ENCODE measurements at places on chromosomes 2 and 18.
A peak's percentile ranks its signal among the peaks of the same experiment; 100 is the strongest.

- DNase-seq: no peak
Measured at GRCh38 chr2:5885451-5886173, 193.4 kb downstream of the SOX11 start.

DNA sequence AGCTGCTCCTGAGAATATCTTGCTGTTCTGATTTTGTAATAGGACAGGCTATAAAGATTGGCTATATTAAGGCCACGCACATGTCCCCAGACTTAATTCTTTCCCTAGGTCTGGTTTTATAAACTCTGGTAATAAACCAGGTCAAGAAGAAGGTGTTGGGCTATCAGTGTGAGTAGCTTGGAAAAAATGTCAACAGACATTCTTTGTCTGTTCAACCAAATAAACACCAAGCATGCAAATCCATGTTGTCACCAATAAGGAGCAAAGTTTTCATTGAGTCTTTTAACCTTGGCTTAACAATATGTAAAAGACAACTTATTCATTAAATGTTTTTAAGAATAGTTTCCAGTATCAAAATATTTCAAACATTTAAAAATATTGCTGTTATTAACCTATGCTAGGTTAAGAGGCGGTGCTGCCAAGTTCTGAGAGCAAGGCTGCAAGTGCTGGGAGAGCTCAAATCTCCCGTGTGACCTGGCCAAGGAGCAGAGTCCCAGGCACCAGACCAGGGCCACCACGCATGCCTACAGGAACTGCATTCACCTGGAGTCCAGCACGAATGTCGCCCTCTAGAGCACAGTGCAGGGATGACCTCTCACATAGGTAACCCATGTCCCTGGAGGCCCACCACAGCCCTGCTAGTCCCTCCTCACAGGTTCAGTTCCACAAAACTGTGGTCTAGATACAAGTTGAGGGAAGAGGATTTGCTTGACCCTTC lies 120.5 kb upstream of the POU3F3 start:
- no peak for DNase-seq

DNA sequence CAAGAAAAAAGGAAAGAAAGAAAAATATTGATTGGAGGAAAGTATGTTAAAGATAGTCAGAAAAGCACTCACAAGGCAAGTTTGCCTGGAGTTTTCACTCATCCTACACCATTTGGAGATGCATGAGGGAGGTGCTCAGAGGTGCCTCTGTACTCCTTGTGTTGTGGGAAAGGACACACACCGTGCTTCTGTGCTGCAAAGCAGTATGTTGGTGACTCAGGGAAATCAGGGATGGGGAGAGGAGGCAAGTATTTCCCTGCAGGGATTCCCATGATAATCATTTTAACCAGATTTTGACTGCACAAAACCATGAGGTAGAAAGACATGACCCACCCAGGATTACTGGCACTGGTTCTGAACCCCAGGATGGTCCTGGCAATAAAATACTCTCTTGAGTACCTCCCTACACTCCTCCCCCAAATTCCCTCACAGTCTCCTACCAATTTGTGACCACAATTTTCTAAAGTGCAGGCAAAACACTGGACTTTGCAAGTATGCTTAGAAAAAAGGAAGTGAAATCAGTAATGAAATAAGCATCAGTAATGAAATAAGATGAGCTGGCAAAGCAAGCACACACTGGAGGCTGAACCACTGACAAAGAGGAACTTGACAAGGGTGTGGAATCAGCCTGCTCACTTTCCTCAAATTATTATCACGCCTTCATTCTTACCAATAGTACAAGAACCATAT lies 155.5 kb upstream of the ACVR2A start:
- no peak for DNase-seq

GRCh38 chr2:231634951-231635875 lies 42.5 kb downstream of the TEX44 start:
- DNase-seq: no peak

GRCh38 chr2:223363085-223363484 lies 239.1 kb downstream of the SCG2 start:
- no peak for DNase-seq

- peak; percentile 37 for DNase-seq
Measured at GRCh38 chr2:156538083-156538504, 101.9 kb downstream of the GPD2 start.

DNA sequence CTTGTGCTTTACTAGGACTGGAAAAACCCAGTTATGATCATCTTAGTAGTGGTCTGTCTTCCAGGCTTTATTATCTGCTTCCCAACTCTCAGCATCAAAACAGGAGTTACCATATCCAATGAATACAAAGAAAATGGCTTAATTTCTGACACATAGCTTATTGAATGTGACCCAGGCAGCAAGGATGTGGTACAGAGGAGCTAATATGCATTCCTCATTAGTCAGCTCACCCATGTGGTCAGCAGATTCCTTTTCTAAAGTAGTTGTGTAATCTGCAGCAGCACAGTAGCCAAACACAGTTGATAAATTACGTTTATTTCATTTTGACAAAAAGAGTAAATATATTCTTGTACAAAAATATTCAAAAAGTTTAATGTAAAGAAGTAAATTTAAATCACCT lies 43.6 kb downstream of the TSPYL6 start:
- peak; percentile 95 for DNase-seq

DNA sequence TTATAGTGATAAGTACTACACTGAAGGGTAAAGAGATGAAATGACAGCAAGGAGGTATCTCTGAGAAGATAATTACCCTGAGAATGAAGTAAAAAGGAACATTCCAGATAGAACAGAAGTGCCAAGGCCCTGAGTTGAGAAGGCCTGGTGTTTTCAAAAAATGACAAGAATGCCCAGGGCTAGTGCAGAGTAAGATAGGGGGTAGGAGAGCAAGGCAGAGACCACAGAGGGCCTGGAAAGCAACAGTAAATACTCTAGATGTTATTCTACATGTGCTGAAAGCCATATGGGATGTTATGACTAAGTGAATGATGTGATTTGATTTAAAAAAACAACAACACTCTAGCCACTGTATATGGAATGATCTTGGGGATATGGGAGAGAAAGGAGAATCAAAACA lies 52.3 kb downstream of the BAZ2B start:
- DNase-seq: peak; percentile 86

DNA sequence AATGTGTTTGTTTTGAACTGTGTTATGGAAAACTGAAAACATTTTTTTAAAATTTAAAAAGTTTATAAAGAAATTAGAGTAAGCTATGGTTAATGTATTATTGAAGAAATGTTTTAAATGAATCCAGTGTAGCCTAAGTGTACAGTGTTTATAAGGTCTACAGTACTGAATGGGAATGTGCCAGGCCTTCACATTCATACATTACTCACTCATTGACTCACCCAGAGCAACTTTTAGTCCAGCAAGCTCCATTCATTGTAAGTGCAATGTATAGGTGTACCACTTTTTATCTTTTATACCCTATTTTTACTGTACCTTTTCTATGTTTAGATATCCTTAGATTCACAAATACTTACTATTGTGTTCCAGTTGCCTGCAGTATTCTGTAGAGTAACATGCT lies 215.1 kb upstream of the THUMPD2 start:
- peak; percentile 83 for DNase-seq

DNA sequence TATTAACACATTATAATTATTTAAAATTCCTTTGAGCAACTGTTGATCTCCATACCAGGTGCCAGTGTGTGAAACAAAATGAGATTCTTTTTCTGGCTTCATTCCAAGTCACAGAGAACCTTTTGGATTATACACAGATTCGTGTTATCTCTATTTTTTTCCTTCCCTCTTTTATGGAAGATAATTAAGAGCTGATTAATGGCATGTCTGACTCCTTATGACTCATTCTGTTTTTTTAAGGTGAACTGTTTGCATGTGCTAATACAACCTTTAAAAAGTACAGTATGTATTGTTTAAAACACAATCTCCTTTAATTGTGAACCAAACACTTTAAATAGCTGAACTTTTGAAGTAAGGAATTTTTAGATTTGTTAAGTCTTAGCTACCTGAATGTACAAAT lies 39.3 kb downstream of the PELI1 start:
- DNase-seq: no peak

Data from fibroblast of skin of back (primary cell).